ENCODE measurements at places on chromosomes 11 and 22. TPM values are rescaled to one million over a fixed set of nuclear protein-coding genes. Genes with fewer than 3 reads are reported as not detected.

GRCh38 chr11:121406291-121406690 is 45.8 kb upstream of the SORL1 start:
- DNase-seq, result no peak

- DNase-seq, result no peak
Observed at GRCh38 chr11:13942971-13943381, 19.5 kb upstream of the SPON1 start.

The CRACR2B gene
- 24.3 TPM for total RNA-seq

DNA sequence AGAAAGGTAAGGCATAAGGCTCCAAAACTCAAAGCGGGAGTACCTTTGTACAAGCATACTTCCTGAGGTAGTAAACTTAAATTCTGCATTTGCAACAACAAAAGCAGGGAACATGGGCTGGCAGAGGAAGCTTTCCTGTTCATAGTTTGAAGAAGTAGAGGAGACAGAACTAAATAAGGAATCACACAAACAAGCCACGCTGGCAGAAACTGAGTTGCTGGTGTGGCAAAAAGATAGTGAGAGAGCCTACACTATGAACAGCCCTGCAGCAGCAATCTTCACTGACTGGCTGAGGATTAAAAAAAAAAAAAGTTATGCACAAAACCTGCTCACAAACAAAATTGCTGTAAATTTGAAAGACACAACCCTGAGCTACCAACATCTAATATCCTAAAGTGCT is 46.5 kb downstream of the FCHSD2 start:
- DNase-seq, result no peak

- DNase-seq, result no peak
Observed at GRCh38 chr11:1834062-1834610, 654 bp upstream of the SYT8 start.

- no peak for DNase-seq
Observed at GRCh38 chr11:123056835-123057491, 5.0 kb downstream of the HSPA8 start.

DNA sequence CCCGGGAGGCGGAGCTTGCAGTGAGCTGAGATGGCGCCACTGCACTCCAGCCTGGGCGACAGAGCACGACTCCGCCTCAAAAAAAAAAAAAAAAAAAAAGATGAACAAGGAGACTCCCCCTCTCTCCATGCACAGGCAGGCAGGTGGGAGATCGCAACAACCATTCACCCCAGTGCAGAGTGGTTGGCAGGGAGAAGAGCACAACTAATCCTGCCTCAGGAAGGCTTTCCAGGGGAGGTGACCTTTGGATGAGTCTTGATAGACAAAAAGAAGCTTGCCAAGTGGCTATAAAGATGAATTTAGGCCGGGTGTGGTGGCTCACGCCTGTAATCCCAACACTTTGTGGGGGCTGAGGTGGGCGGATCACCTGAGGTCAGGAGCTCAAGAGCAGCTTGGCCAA is 30.0 kb downstream of the FLRT1 start:
- DNase-seq, result no peak

The SAA4 gene
- not detected for total RNA-seq

DNA sequence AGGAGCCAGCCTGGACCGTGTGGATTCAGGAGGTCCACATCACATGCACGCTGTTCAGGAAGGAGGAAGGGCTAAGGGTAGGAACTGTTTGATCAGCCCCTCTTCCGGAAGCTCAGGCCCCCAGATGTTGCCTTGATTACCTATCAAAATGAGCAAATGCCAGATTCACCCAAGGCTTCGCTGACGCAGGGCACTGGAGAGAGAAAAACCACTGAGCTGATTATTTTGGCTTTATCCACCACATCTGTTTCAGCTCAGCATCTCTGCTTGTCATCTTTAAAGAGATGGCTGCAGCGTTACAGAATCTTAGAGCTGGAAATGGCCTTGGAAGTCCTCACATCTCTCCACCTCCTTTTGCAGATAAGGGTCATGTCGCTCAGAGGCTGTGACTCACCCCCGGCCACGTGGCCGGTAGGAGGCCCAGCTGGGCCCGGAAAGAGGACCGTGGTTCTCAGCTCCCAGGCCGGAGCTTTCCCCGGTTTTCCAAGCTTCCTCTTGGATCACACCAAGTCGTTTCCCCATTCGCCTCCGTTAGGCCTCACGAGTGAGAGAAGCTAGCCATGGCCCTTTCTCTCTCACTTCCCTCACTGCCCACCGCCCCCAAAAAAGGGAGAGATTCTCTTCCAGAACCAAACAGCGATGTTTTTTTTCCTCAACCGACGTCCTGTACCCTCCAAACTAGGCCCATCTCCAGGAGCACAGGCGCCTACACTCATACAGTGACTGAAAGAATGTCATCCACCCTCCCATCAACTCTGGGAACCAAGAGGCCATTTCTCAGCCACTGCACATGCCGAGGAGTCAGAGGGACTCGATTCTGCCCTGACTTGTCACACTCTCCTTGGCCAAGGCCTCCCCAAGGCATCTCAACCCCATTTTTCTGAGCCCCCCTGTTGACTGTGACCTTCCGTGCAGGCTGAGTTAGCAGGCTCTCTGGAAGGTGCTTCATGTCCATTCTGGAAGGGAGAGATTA is 37.6 kb downstream of the LIF start:
- peak; percentile 84 for DNase-seq

All from Right ventricle myocardium inferior (tissue), 1 donor.